Karpas-422 (cell line): ENCODE measurements at places on chromosomes 11 and 22. TPM values are rescaled to one million over a fixed set of nuclear protein-coding genes. Genes with fewer than 3 reads are reported as not detected.

DNA sequence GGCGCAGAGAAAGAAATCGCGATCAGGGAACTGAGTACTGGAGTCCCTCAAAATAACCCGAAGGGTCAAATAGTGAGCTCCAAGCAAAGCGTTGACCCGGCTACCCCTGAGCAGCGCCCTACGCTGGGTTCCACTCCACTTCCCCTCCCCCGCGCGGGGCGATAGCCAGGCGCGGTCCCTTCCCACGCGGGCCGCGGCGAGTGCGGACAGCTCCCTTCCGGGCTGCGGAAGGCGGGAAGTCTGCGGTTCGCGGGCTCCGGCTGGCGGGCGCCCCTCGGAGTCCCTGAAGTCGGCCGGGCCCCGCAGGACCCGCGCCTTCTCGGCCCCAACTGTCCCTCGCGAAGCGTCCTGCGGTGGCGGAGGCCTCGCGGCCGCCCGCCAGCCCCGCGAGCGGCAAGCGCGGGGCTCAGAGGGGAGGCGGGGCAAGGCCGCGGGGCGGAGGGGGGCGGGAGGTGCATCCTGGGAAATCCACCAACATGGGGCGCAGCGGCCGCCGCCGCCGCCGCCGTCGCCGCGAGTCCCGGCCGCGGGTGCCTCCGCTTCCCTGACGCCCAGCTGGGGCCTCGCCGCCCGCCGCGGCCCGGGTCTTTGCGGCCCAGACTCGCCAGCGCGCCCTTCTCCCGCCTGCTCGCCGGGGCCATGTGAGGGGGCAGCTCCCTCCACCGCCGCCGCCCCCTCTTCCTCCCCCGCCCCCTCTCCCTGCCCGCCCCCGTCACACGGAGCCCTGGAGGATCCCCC lies at the start of gene QSER1:
Gene QSER1, plus strand, starts transcription at position 457 of the 738 bp plus-strand sequence. CDS start 315 bp downstream, outside the sequence.
- H3K36me3 ChIP-seq, result peaks cover 15% of the 10 kb centered on the region; the same call in 1 of the 2 replicates
- DNase-seq, result peak; percentile 89
- peak within 1 kb of the TSS; percentile 95 for H3K4me3 ChIP-seq
- peaks cover 36% of the 10 kb centered on the region for H3K4me1 ChIP-seq
- no peaks in the 10 kb centered on the region for H3K27me3 ChIP-seq

The TEX12 gene
- not detected in 2 replicates for total RNA-seq

The TEX54 gene
- total RNA-seq, result 2.7 TPM in 1 of 2 replicates, not detected in the other

GRCh38 chr11:120028181-120028896 lies 109.6 kb downstream of the TRIM29 start:
- H3K27ac ChIP-seq, result no peak overlapping the region
- no peaks in the 10 kb centered on the region for H3K36me3 ChIP-seq
- peaks cover 13% of the 10 kb centered on the region for H3K4me1 ChIP-seq
- DNase-seq, result no peak

- no peak for DNase-seq
- no peaks in the 10 kb centered on the region for H3K4me1 ChIP-seq
- H3K4me3 ChIP-seq, result no peak overlapping the region
- H3K27me3 ChIP-seq, result no peaks in the 10 kb centered on the region
- H3K27ac ChIP-seq, result no peak overlapping the region
- H3K36me3 ChIP-seq, result no peaks in the 10 kb centered on the region
Measured at GRCh38 chr11:4672470-4672869, 25.2 kb downstream of the OR51E2 start.

DNA sequence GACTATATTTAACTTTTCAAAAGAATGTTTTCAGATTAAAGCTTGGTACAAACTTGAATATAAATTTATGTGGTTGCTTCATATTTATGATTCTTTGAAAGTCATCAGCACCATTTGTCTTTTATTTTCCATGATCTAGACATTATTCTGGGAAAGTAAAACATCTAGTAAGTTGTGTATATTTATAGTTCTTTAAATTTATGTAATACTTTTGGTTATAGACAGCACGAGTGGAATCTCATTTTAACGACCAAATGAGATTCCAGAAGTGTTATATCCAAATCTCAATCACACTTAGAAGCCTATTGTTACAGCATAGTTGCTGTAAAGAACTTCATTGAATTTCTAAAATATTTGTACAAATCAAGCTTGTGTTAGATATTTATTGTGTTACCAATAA lies 212.3 kb downstream of the DDX10 start:
- no peak overlapping the region for H3K4me3 ChIP-seq
- no peak overlapping the region for H3K27ac ChIP-seq
- DNase-seq, result no peak
- no peaks in the 10 kb centered on the region for H3K27me3 ChIP-seq
- H3K4me1 ChIP-seq, result peaks cover 5% of the 10 kb centered on the region; the same call in 1 of the 2 replicates

DNA sequence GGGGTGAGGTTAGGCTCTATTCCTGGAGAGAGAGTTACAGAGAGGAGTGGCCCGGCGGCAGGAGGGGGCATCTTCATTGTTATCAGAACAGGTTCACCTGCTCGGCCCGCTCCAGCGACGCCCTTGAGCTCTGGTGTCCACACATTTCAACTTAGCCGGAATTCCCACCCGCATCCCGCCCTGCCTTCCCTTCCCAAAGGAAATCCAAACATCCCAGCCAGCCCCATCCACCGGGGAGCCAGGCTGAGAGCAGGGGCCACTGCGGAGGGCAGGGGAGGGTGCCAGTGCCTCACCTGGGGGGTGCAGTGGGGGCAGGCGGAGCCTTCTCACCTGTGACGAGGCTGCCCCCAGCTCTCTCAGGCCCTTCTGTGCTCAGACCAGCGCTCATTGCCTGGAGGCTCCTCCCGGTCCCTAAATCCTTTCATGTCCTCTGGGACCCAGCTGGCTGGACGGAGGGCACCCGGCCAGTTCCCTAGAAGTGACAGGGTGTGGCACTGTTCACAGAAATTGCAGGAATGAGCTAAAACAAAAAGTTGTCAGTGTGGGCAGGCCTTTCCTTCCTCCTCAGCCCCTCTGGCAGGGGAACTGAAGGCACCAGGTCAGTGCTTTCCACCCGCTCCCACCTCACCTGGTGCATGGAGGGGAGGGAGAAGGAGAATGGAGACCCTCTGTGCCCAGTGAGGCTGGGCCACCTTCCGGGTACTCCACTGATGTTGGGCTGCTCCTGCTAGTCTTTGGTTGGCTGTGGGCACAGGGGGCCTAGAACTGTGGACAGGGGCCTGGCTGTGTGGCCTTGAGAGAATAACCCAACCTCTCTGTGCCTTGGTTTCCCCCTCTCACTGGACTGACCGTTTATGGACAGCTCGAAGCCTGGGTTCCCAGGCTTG lies 2.2 kb upstream of the MRGPRG start:
- no peak overlapping the region for H3K4me3 ChIP-seq
- no peak for DNase-seq
- H3K4me1 ChIP-seq, result no peaks in the 10 kb centered on the region
- H3K27me3 ChIP-seq, result no peaks in the 10 kb centered on the region

The OR51B4 gene
- not detected in 2 replicates for total RNA-seq

DNA sequence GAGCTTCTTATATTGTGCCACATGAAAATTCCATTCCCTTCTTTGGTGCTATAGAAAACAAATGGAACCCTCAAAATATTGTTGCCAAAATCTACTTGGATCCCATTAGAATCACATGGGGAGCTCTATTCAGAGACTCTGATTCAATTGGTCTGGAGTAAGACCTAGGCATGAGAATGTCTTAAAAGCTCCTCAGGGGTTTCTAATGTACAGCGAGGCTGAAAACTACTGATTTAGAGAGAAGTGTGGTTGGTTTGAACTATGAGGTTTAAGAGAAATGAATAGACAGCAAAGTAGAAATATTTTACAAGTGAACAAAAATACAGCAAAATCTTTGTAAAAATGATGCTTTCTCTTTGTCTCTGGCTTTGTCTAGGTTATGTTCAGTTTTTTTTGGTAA lies 514.7 kb downstream of the CNTN5 start:
- no peak for DNase-seq
- no peaks in the 10 kb centered on the region for H3K4me1 ChIP-seq
- no peaks in the 10 kb centered on the region for H3K27me3 ChIP-seq
- no peaks in the 10 kb centered on the region for H3K36me3 ChIP-seq
- H3K4me3 ChIP-seq, result no peak overlapping the region

The ANO1 gene
- total RNA-seq, result not detected in 2 replicates

GRCh38 chr11:104033561-104033960 lies 2.9 kb upstream of the DDI1 start:
- DNase-seq, result no peak
- peak overlapping the region; percentile 43 for H3K27ac ChIP-seq
- no peaks in the 10 kb centered on the region for H3K27me3 ChIP-seq
- H3K4me3 ChIP-seq, result no peak overlapping the region
- peaks cover 15% of the 10 kb centered on the region for H3K4me1 ChIP-seq

The MUC5B gene
- total RNA-seq, result under 0.01 and 0.04 TPM in 2 replicates

The EIF4ENIF1 gene
- 25.4 and 36.1 TPM in 2 replicates for total RNA-seq

GRCh38 chr22:39106326-39106725 lies 9.3 kb downstream of the APOBEC3H start:
- H3K27me3 ChIP-seq, result no peaks in the 10 kb centered on the region
- H3K4me3 ChIP-seq, result no peak overlapping the region
- no peaks in the 10 kb centered on the region for H3K36me3 ChIP-seq
- no peak for DNase-seq
- H3K27ac ChIP-seq, result no peak overlapping the region
- H3K4me1 ChIP-seq, result peaks cover 9% of the 10 kb centered on the region

DNA sequence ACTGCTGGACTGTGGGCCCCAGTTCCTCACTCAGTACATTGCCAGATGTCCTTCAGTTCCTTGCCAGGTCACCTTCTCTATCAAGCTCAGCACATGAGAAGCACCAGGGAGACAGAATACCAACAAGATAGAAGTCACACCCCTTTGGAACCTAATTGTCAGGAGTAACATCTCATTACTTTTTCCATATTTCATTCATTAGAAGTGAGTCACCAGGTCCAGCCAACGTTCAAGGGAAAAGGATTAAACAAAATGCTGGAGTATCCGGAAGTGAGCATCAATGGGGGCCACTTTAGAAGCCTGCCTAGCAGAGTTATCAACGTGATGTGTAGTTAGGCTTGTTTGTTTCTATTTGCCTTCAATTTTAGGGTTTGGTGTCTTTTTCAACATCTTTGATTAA lies 569.3 kb downstream of the MIAT start:
- H3K4me3 ChIP-seq, result no peak overlapping the region
- no peaks in the 10 kb centered on the region for H3K36me3 ChIP-seq
- no peak overlapping the region for H3K27ac ChIP-seq
- H3K27me3 ChIP-seq, result no peaks in the 10 kb centered on the region
- no peak for DNase-seq

DNA sequence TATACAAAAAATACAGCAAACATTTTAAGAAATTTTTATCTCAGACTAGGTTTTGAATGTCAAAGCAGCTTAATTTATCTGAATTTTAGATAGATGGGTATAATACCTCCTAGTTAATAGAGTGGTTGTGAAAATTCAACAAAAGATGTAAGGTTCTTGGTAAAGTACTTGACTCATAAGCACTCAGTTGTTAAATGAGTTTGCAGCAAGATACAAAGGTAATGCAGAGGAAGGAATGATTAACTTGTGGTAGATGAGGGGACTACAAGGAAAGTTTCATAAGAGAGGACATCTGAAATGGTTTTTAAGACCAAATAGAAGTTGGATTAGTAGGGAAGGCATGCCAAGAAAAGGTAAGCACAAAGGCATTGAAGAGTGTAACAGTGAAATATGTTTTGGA lies 37.4 kb downstream of the PPME1 start:
- H3K27ac ChIP-seq, result no peak overlapping the region
- no peaks in the 10 kb centered on the region for H3K27me3 ChIP-seq
- H3K4me1 ChIP-seq, result no peaks in the 10 kb centered on the region
- H3K4me3 ChIP-seq, result no peak overlapping the region
- H3K36me3 ChIP-seq, result peaks cover 92% of the 10 kb centered on the region
- DNase-seq, result no peak

The KCNQ1 gene
- total RNA-seq, result not detected in 2 replicates

The RAB3IL1 gene
- total RNA-seq, result not detected in 2 replicates

The SYT12 gene
- 0.22 TPM in 1 of 2 replicates, not detected in the other for total RNA-seq

DNA sequence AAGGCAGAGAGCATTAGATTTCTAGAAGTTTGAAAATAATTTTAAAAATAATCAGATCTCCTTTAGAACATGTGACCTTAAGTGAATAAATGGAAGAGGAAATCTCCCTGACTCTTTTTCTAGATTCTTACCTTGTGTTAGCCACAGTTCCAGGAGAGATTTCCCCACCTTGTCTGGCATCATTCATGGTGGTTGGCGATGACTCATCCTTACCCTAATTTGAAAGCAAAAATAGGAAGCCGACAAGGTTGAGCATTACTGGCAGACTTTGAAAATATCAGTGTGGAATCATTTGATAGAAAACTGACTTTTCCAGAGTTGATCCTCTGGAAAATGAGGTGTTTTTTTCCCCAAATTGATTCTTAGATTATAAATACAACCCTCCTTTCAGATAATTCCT lies 48.1 kb downstream of the CNTN5 start:
- H3K27ac ChIP-seq, result no peak overlapping the region
- DNase-seq, result no peak
- no peak overlapping the region for H3K4me3 ChIP-seq
- H3K4me1 ChIP-seq, result no peaks in the 10 kb centered on the region
- H3K36me3 ChIP-seq, result no peaks in the 10 kb centered on the region

DNA sequence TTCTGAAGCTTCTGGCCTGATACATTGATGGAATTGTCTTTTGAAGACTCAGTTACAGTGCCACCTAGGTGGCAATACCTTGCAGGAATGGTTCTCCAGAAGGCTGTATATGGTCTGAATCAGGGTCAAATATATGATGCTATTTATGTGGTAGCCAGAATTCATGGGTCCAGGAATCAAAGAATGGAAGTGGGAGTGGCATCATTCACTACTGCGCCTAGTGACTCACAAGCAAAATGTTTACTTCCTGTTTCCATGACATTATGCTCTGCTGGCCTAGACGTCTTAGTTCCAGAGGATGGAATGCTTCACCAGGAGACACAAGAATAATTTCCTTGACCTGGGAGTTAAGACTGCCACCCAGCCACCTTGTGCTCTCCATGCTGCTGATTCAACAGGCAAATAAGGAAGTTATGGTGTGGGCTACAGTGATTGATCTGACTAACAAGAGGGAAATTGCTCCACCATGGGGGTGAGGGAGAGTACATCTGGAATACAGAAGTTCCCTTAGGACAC lies 491.8 kb downstream of the ETS1 start:
- H3K27me3 ChIP-seq, result no peaks in the 10 kb centered on the region
- no peak overlapping the region for H3K4me3 ChIP-seq
- no peaks in the 10 kb centered on the region for H3K4me1 ChIP-seq
- no peaks in the 10 kb centered on the region for H3K36me3 ChIP-seq
- DNase-seq, result no peak

DNA sequence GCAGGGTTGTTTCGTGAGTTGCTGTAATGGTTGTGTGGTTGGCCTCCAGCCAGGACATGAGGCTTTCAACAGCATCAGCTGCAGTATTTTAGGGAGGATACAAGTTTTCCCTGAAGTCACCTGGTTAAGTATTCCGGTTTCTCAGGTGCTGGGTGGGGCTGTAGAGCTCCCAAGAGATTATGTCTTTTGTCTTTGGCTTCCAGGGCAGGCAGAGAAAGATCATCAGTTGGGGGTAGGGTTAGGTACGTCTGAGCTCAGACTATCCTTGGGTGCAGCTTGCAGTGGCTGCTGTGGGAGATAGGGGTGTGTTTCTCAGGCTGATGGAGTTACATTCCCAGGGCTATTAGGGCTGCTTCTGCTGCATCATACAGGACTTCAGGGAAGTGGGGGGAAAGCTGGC lies 47.5 kb upstream of the MRGPRX1 start:
- H3K4me3 ChIP-seq, result no peak overlapping the region
- no peaks in the 10 kb centered on the region for H3K27me3 ChIP-seq
- no peak for DNase-seq
- H3K27ac ChIP-seq, result no peak overlapping the region
- H3K36me3 ChIP-seq, result no peaks in the 10 kb centered on the region

- H3K36me3 ChIP-seq, result no peaks in the 10 kb centered on the region
- no peak overlapping the region for H3K4me3 ChIP-seq
- no peaks in the 10 kb centered on the region for H3K27me3 ChIP-seq
- no peak overlapping the region for H3K27ac ChIP-seq
Measured at GRCh38 chr11:122341477-122341876, 225.5 kb upstream of the BLID start.
